Left lung (tissue), 14 donors: ENCODE measurements at places on chromosomes 2 and 18.

DNA sequence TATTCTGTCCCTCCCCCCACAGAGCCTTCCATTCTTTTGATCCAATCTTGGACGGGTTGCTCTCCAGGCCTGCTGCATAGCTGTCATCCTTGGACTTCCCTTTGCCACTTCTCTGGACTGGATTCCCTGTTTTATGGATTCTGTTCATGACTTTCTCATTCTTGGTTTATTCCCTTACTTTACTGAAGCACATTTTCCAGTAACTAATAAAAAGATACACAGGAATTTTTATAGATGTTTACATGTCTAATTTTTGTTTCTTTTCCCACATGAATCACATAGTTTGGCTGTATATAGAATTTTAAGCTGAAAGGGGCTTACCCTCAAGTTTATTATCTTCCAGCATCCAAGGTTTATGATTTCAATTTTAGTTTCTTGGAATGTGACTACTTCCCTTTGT is 37.9 kb downstream of the GDF7 start:
- no peaks in the 10 kb centered on the region for H3K4me1 ChIP-seq
- no peak for DNase-seq
- H3K27me3 ChIP-seq = no peaks in the 10 kb centered on the region
- H3K36me3 ChIP-seq = no peaks in the 10 kb centered on the region
- no peak overlapping the region for H3K4me3 ChIP-seq

GRCh38 chr18:9971313-9971920 is 57.6 kb downstream of the VAPA start:
- H3K27me3 ChIP-seq = peaks cover 22% of the 10 kb centered on the region
- DNase-seq = peak; percentile 90
- H3K27ac ChIP-seq = no peak overlapping the region
- H3K4me3 ChIP-seq = no peak overlapping the region

DNA sequence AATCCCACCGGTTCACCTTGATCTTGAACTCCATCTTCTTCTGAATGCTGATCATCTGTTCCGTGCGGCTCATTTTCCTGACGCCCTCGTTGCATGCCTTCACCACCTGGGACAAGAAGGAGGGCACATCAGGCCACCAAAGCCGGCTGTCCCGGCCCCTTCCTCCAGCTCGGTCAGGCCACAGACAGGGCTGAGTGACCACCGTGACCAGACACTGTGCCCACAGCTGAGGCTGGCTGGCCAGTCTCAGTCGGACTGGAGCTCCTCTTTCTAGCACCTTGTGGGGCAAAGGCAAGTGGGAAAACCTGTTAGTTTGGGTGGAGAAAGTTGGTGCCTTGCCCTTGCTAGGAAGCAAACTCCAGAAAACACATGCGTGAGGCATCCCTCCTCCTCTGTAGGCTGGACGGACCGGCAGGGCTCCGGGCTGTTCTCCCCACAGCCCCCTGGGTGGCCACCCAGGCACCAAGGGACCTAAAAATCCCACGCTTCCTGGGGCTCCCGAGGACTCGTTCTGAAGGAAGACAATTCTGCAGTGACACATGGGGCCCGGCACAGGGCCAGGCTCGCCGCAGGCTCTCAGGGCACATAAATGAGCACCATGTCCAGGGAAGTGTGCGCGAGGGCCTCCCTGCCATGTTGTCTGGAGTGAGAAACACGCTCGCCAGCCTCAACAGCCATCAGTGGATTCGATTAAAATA is 15.3 kb downstream of the SNORC start:
- peak; percentile 26 for DNase-seq
- H3K27ac ChIP-seq = no peak overlapping the region
- no peaks in the 10 kb centered on the region for H3K27me3 ChIP-seq
- H3K36me3 ChIP-seq = no peaks in the 10 kb centered on the region
- no peak overlapping the region for H3K4me3 ChIP-seq

DNA sequence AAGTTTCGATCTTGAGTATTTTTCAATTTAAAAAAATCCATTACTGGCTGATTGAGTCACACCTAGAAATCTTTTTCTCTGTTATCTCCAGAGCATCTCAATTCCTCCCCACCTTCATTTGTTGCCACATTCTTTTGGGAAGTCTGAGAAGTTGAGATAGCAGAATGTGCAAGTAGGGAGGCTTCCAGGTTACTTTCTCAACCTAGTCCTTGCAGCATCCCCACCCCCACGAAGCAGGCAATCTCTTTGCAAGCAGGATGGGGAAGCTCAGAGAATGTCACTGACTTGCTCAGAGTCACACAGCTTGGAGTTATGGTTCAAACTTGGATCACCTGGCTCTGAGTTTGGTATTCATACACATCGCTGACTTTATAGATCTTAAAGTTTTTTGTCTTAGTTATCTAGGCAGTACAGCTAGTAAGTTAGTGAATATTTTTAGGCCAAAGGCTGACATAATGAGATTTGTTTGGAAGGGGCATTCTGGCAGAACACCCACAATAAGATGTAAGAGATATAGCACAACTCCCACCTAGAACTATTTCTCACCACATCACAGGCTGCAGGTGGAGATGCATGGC is 25.9 kb upstream of the LCLAT1 start:
- no peaks in the 10 kb centered on the region for H3K36me3 ChIP-seq
- no peaks in the 10 kb centered on the region for H3K4me1 ChIP-seq
- DNase-seq = no peak
- H3K27me3 ChIP-seq = no peaks in the 10 kb centered on the region
- H3K27ac ChIP-seq = peak overlapping the region; percentile 39

DNA sequence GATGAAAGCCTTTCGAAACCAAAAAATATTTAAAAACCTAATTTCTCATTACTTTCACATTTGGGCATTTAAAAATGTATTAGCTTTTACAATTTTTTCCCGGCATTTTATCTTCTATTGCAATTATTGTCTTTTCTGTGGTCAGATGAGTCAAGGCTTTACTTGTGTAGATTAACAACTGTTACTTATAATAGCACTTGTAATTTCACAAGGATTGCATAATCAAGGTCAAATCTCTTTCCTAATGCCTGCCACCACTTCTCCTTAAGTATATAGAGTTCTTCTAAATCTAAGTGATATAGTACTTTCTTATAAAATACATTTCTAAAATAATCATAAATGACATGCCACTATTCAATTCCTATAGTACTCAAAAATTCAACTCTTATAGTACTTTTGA is 67.2 kb downstream of the SLC8A1 start:
- H3K27me3 ChIP-seq = no peaks in the 10 kb centered on the region
- peak overlapping the region; percentile 64 for H3K27ac ChIP-seq
- no peak overlapping the region for H3K4me3 ChIP-seq
- no peaks in the 10 kb centered on the region for H3K4me1 ChIP-seq

DNA sequence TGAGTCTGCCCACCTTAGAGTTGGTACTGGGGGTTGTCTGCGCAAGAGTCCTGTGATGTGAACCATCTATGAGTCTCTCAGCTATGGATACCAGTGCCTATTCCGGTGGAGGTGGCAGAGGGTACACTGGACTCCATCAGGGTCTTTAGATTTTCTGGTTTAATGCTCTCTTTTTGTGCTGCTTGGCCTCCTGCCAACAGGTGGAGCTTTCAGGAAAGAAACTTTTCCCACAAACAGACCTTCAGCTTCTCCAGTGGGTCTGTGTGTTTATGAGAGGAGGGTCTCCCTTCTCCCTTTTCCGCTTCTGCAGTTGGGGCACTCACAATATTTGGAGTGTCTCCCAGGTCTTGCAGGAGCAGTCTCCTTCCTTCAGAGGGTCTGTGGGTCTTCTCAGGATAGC is 1721.9 kb upstream of the SLC39A10 start:
- no peaks in the 10 kb centered on the region for H3K36me3 ChIP-seq
- no peaks in the 10 kb centered on the region for H3K27me3 ChIP-seq
- H3K4me3 ChIP-seq = no peak overlapping the region
- no peak overlapping the region for H3K27ac ChIP-seq
- H3K4me1 ChIP-seq = no peaks in the 10 kb centered on the region

GRCh38 chr18:51614967-51615571 is 417.6 kb upstream of the MEX3C start:
- no peaks in the 10 kb centered on the region for H3K27me3 ChIP-seq
- no peaks in the 10 kb centered on the region for H3K36me3 ChIP-seq
- no peak for DNase-seq
- H3K4me3 ChIP-seq = no peak overlapping the region
- H3K27ac ChIP-seq = no peak overlapping the region

DNA sequence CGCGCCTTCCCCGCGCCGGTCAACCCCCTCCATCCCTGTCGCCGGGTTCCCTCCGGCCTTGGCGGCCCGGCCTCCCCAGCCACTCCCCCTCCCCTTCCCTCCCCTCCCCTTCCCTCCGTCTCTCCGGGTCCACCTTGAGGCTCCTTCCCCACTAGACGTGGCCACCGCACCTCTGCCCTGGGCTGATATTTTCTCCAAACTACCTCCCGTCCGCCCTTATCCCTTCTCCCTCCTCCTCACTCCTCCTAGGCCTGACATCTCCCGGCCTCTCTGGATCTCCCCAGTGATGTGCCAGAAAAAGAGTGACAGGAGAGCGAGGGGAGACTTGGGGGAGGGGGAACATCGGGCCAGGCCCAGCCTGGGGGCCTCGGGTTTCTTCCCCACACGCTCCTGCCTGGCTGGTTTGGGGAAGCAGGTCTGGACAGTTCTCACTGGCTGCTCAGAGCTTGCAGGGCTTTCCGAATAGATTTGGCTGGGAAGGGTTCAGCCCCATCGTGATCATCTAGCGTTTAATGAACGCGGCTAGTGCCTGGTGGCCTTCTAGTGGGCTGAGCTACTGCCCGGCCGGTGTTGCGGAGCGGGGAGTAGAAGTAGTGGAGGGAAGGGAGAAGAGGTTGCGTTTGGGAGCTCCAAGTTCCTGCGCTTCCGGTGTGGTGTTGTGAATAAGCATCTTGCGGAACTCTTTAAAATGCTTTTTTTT is 641 bp downstream of the MAPRE3 start:
- H3K4me3 ChIP-seq = peak overlapping the region; percentile 83
- H3K4me1 ChIP-seq = peaks cover 23% of the 10 kb centered on the region
- peaks cover 5% of the 10 kb centered on the region for H3K27me3 ChIP-seq
- DNase-seq = no peak
- H3K27ac ChIP-seq = no peak overlapping the region

- no peak overlapping the region for H3K27ac ChIP-seq
- no peaks in the 10 kb centered on the region for H3K27me3 ChIP-seq
- no peaks in the 10 kb centered on the region for H3K4me1 ChIP-seq
- H3K4me3 ChIP-seq = no peak overlapping the region
- DNase-seq = no peak
- no peaks in the 10 kb centered on the region for H3K36me3 ChIP-seq
These were observed 171.4 kb downstream of the SETBP1 start for GRCh38 chr18:44851856-44852621.

GRCh38 chr2:226020176-226020575 is 620.7 kb downstream of the NYAP2 start:
- no peaks in the 10 kb centered on the region for H3K36me3 ChIP-seq
- no peaks in the 10 kb centered on the region for H3K27me3 ChIP-seq
- no peak overlapping the region for H3K27ac ChIP-seq
- DNase-seq = no peak

DNA sequence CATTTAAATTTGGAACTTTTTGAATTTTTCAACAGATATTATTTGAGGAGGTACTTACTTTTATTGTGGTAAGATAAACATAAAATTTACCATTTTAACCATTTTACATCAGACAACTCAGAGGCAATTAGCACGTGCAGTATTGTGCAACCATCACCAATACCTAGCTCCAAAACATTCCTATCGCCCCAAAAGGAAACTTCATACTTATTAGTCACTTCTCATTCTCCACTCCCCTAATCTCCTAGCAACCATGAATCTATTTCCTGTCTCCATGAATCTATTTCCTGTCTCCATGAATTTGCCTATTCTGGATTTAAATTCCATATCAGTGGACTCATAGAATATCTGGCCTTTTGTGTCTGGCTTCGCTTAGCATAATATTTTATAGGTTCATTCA is 69.9 kb upstream of the FAM136A start:
- no peaks in the 10 kb centered on the region for H3K36me3 ChIP-seq
- H3K4me3 ChIP-seq = no peak overlapping the region
- H3K4me1 ChIP-seq = no peaks in the 10 kb centered on the region
- H3K27ac ChIP-seq = no peak overlapping the region

GRCh38 chr2:233972941-233973575 is 55.9 kb downstream of the TRPM8 start:
- no peak for DNase-seq
- H3K4me3 ChIP-seq = no peak overlapping the region
- H3K36me3 ChIP-seq = no peaks in the 10 kb centered on the region
- H3K27me3 ChIP-seq = no peaks in the 10 kb centered on the region

- no peaks in the 10 kb centered on the region for H3K36me3 ChIP-seq
- H3K27ac ChIP-seq = no peak overlapping the region
- H3K4me3 ChIP-seq = no peak overlapping the region
- no peaks in the 10 kb centered on the region for H3K27me3 ChIP-seq
- DNase-seq = no peak
These were observed 406.6 kb upstream of the MMADHC start for GRCh38 chr2:149994057-149994728.

DNA sequence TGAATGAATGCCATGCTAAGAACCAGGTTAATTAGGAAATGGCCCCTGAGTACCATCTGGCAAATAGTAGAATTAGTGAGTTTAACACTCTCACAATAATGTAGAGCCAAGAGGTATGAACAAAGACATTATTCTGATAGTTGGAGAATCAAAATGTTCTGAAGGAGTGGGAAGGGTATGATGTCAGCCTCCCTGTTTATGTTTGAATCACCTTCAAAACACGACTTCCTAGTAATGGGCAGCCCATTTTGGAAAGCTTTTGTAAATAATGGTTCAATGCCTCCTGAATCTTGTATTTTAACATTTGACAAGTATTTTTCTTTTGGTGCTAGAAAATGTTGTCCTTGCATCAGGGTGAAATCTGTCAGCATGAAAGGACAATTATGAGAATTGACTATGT is 108.3 kb downstream of the DSEL start:
- no peak overlapping the region for H3K4me3 ChIP-seq
- H3K36me3 ChIP-seq = no peaks in the 10 kb centered on the region
- H3K27me3 ChIP-seq = no peaks in the 10 kb centered on the region
- H3K4me1 ChIP-seq = no peaks in the 10 kb centered on the region
- DNase-seq = no peak

GRCh38 chr18:77161961-77162360 is 29.4 kb upstream of the MBP start:
- no peak overlapping the region for H3K27ac ChIP-seq
- no peak for DNase-seq
- H3K4me3 ChIP-seq = no peak overlapping the region
- H3K27me3 ChIP-seq = peaks cover 21% of the 10 kb centered on the region

DNA sequence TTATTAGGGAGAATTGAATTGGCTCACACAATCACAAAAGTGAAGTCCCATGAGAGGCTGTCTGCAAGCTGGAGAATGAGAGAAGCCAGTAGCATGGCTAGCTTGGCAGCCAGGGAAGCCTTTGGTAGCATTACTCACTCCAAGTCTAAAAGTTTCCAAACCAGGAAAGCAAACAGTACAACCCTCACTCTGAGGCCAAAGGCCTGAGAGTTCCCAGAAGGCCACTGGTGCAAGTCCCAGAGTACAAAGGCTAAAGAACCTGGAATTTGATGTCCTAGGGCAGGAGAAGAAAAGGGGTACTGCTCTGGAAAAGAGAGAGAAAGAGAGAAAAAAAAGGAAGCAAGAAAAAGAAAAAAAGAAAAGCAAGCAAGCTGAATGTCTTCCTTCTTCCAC is 318.2 kb downstream of the RND3 start:
- H3K27ac ChIP-seq = no peak overlapping the region
- H3K4me3 ChIP-seq = no peak overlapping the region
- no peaks in the 10 kb centered on the region for H3K36me3 ChIP-seq
- DNase-seq = no peak
- no peaks in the 10 kb centered on the region for H3K27me3 ChIP-seq
